ENCODE measurements at places on chromosomes 12 and 14.

DNA sequence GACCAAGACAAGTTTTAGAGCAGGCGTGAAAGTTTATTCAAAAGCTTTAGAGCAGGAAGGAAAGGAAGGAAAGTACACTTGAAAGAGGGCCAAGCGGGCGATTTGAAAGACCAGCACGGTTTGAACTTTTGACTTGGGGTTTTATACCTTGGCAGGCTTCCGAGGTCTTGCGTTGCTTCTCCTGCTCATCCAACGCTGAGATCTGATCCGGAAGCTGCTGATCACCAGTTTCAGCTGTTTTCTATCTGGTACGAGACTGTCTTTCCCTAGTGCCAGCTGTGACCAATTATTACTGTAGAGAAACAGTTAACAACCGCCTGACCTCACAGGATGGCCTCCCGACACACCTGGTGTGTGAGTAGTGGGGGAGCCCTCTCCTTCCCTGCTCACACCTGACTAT lies 20.6 kb upstream of the SNRPF start:
- DNase-seq, result no peak

DNA sequence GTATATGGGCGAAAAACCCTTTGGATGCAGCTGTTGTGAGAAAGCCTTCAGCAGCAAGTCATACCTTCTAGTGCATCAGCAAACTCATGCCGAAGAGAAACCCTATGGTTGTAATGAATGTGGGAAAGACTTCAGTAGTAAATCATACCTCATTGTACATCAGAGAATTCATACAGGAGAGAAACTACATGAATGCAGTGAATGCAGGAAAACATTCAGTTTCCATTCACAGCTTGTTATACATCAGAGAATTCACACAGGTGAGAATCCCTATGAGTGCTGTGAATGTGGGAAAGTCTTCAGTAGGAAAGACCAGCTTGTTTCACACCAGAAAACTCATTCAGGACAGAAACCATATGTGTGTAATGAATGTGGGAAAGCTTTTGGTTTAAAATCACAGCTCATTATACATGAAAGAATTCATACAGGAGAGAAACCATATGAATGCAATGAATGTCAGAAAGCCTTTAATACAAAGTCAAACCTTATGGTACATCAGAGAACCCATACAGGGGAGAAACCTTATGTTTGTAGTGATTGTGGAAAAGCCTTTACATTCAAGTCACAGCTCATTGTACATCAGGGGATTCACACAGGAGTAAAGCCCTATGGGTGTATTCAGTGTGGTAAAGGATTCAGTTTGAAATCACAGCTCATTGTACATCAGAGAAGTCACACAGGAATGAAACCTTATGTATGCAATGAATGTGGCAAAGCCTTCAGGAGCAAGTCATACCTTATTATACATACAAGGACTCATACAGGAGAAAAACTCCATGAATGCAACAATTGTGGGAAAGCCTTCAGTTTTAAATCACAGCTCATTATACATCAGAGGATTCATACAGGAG lies 21.4 kb downstream of the ZNF268 start:
- no peak for DNase-seq

GRCh38 chr12:14850929-14851663 lies 7.8 kb upstream of the ART4 start:
- no peak for DNase-seq

DNA sequence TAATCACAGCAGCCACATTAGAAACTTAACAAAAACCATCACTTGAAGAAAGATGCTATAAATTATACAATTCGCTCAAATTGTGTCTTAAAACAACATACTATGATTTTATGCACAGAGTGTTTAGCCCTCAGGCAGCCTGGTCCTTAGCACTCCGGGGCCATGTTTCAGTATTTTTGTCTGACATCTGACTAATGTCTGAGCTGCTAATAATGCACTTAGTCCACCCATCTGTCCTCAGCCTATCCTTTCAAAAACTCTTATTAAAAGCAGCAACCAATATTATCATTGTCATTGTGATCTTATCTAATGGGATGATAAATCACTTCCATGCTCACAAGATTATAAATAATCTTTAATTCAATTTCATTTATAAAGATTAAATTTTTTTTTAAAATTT lies 602.7 kb upstream of the FOXG1 start:
- DNase-seq, result no peak

DNA sequence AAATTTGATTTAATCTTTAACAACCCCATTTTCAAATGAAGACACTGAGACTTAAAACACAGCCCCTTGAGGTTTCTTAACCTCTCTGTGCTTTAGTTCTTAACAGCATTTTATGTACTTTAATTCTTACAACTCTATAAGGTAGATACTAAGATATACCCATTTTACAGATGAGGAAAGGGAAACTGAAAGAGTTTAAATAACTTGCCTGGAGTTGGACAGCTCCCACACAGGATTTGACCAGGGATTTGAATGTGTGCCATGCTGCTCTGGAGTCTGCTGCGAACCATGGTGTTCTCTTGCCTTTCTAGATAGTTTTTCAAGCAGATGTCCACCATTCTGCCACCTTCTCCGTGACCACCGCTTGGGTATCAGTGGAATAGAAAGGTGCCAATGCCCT lies 28.2 kb downstream of the RNFT2 start:
- no peak for DNase-seq

GRCh38 chr14:31449136-31449535 lies 8.2 kb downstream of the DTD2 start:
- no peak for DNase-seq

- no peak for DNase-seq
These were observed 82.9 kb downstream of the TSPAN9 start for GRCh38 chr12:3160081-3160480.

DNA sequence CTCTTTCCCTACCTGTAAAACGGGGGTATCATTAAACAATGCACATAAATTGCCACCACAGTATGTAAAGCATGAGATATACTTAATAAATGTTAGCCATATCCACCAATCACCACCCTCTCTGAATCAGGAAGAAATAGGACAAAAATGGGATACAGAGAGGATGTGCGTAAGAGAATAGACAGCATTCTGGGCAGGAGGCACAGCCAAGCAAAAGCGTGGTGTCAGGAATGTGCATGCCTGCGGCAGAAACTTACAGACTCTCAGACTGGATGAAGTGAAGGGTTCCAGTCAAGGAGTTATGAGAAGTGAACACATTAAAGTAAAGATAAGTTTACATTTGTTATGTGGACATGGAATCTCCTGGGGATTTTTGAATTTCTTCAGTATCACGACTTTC lies 121.7 kb upstream of the MDM1 start:
- DNase-seq, result no peak

- DNase-seq, result no peak
These were observed 31.3 kb upstream of the ATP2A2 start for GRCh38 chr12:110249716-110250225.

GRCh38 chr12:11500188-11500860 lies 105.0 kb upstream of the PRB2 start:
- peak; percentile 83 for DNase-seq

GRCh38 chr12:71636704-71637115 lies 26.9 kb downstream of the ZFC3H1 start:
- DNase-seq, result no peak

- DNase-seq, result no peak
These were observed 228.0 kb downstream of the MON2 start for GRCh38 chr12:62694632-62695031.

DNA sequence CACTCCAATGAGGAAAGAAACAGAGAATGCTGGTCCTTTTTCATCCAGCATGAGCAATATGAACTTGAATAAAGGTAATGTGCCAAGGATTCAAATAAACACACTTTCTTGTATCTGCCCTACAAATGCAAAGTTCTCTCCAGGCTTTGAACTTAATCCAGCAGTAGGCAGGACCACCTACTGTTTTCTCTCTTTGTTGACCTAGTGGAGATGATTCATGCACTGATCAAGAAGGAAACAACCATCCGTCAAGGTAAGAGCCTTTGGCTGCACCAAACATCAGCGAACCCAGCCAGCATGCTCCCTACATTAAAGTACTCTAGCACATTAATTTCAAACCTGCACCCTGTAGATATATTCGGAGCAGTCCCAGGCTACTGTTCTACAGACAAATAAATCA lies 489.3 kb downstream of the GALC start:
- no peak for DNase-seq

DNA sequence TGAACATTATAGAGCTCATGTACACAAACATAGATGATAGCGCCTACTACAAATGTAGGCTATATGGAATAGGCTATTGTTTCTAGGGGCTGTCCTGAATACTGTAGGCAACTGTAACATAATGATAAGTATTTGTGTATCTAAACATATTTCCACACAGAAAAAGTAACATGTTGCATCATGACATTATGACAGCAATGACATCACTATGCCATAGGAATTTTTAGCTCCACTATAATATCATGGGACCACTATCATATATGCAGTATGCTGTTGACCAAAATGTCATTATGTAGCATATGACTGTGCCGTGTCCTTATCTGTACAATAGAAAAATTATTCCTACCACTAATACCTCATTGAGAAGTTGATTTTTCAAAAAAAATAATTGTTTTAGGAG lies 96.7 kb upstream of the SSTR1 start:
- DNase-seq, result no peak

DNA sequence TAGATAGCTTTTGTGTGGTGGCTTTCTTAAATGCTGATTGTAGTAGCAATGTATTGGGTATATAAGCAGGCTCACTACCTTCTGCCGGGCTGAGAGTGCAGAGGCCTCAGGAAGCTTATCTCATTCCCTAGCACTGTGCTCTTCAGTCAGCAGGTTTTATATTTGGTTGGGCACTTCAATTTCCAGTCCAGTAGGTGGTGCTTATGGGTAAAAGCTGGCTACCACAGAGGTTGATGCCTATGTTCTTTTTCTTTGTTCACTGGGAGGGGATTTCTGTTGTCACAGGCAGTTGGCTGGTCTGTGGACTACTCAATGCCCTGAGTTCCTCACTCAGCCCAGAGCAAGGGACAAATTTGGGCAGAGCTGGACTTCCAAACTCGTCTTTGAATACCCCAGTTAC lies 43.0 kb upstream of the GLIPR1 start:
- DNase-seq, result no peak

DNA sequence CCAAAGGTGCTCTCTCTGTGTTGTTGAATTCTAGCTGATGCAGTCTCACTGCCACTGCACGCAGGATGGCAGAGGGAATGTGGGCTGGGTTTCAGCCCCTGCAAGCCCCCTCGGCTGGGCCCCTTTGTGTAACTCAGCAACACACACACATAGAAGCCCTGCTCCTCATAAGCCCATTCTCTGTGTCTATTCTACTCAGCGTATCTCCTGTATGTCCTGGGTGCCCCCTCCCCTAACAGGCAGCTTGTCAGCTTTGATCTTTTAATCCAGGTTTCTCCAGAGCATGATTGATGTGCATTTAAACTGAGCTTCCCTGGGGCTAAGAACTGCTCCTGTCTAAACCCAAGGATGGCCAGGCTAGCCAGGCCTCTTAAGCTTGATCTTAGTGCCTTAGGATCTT lies 43.0 kb downstream of the SRRM4 start:
- DNase-seq, result no peak

DNA sequence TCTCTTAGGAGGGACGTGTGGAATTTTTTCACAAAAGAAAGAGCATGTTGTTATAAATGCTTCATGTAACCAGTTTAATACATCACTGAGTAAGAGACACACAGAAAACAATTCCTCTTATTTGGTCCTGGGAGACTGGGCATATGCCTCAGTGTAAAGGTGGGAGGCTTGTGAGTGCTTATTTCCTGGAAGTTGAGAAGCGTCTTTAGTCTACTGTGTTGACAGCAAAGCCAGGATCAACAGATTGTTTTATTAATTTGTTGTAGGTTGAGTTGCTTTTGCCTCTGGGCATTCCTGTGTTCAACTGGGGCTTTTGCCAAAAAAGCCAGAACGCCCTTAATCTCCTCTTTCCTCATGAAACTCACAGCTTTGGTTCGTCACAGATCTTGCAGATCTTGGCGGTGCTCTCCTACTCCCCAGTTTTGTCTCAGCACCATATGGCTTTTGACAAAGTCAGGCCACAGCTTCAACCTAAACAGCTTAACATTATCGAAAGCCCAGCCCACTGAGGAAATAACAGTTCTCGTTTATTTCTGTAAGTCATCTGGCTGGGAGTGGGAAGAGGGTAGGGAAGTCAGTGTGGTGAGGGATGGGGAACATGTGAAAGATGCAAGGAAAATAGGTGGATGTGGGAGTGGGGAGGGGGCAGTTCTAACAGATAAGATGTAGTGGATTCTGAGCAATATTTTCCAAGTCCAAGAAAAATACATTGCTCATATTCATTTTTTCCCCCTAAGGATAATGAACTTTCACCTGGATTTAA lies 227.2 kb downstream of the DACT1 start:
- no peak for DNase-seq

DNA sequence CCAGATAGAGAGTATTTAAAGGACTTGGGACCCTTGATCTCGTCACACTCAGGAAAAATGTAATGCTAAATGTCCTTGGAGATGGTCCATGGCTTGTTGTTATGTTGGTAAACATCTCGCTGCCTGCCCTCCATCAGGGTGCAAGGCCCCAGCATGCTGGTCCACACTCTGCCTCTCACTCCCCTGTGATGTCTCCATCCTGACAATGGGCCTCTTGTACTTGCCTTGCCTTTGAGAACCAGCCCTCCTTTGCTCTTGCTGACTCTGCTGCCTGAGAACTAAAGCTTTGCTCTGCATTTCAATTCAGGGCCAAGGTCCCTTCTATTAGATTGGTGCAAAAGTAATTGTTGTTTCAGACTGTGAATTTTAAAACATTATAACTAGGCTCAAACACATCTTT lies 131.0 kb upstream of the LMNTD1 start:
- DNase-seq, result no peak

DNA sequence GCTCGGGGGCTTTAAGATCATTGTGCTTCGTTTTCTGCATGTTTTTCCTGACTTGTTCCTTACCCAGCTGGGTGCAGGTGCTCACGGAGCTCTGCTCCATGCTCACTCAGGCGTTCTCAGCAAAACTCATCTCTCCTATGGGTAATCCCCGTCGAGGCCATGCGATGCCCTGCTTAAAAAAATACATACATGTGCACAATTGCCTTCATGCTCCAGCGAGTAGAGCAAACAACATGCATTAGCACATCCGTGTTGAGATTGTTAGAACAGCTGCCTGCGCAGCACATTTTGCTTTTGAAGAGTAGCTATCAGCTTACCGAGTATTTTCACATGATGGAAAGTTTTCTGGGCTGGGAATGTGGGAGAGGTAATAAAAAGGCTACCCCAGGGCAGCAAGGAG lies 16.2 kb downstream of the AACS start:
- no peak for DNase-seq

- no peak for DNase-seq
These were observed 58.2 kb downstream of the DHRS2 start for GRCh38 chr14:23694085-23694948.

GRCh38 chr12:116538076-116538591 lies 21.0 kb upstream of the MAP1LC3B2 start:
- no peak for DNase-seq

DNA sequence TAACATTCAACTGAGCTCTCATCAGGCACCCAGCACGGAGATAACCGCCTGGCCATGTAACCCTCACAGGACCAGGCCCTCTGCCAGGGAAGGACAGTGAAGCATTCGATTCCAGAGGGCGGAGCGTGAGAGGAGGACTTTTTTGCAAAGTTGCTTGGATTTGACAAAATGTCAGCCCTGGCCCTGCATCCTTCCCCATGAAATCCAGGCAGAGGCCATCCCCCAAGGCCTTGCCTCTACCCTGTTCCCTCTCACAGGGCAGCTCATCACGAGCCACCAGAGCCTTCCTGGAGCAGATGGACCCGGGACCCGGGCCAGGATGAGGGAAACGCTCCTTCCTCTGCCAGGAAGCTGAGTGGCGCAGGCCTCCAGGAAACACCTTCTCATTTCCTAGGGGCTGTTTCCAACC lies 17.0 kb downstream of the CAMKK2 start:
- no peak for DNase-seq

GRCh38 chr14:27392153-27392552 lies 794.3 kb upstream of the NOVA1 start:
- DNase-seq, result no peak
